ENCODE measurements at places on chromosomes 2 and 18.
A peak's percentile ranks its signal among the peaks of the same experiment; 100 is the strongest.

- DNase-seq: no peak
These were observed 11.2 kb downstream of the IL18RAP start for GRCh38 chr2:102433973-102434654.

- no peak for DNase-seq
These were observed 82.4 kb downstream of the CTIF start for GRCh38 chr18:48621240-48621639.

DNA sequence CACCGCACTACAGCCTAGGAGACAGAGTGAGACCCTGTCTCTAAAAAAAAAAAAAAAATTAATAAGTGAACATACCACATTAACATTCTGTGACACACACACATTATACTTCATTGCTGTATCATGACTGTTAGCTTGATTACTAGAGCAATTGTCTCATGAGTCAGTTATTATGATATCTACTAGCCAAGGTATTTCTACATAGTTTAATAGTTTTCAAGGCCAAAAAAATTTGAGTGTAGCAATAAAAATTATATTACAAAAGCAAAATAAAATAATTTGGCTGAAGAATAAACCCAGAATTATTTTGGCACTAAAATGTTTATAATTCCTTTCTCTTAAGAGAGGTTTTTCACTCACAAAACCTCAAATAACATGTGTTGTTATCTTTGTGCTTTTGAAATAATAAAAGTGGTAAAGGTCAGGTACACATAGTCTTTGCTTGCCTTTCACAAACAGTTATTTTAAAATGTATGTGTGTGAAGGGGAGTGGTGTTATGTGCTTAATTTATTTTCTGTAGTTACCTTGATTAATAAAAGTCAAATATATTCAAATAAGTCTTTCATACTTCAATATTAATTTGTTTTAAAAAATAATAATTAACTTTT is 136.9 kb upstream of the SPOPL start:
- DNase-seq: no peak

DNA sequence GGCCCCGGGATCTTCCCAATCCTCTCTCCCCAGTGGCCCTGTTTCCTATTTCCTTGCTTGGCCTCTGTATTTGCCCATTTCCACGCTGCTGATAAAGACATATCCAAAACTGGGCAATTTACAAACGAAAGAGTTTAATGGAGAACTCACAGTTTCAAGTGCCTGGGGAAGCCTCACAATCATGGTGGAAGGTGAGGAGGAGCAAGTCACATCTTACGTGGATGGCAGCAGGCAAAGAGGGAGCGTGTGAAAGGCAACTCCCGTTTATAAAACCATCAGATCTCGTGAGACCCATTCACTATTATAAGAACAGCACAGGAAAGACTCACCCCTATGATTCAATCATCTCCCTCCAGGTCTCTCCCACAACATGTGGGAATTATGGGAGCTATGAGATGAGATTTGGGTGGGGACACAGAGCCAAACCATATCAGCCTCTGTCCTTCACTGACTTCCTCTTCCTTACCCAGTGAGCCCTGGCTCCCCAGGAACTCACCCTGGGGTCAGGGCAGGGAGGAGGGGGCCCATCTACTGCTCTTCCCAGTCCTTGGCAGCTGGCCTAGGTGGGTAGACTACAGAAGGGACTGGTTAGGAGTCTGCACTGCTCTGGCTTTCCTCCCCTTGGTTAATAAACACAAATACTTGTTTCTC is 105.8 kb upstream of the MYCN start:
- DNase-seq: no peak

DNA sequence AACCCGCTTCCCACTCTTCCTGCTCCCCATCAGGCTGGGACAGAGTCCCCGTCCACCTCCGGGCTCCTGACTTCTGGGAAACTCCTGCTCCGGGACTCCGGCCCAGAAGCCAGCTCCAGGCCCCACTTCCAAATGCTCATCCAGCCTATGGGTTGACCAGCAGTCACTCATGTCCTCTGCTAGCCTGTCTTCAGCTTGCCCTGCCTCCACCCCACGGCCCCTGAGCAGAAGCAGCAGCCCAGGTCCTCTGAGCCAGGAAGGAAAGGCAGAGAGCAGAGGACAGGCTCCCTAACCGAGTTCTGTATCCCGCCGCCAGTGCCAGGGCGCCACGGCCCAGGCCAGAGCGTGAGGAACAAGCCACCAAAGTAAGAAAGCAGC is 86.4 kb upstream of the ID2 start:
- no peak for DNase-seq

GRCh38 chr2:214328941-214329340 is 81.9 kb upstream of the VWC2L start:
- no peak for DNase-seq

- DNase-seq: no peak
These were observed 14.9 kb downstream of the RAB6D start for GRCh38 chr2:131349021-131349420.

DNA sequence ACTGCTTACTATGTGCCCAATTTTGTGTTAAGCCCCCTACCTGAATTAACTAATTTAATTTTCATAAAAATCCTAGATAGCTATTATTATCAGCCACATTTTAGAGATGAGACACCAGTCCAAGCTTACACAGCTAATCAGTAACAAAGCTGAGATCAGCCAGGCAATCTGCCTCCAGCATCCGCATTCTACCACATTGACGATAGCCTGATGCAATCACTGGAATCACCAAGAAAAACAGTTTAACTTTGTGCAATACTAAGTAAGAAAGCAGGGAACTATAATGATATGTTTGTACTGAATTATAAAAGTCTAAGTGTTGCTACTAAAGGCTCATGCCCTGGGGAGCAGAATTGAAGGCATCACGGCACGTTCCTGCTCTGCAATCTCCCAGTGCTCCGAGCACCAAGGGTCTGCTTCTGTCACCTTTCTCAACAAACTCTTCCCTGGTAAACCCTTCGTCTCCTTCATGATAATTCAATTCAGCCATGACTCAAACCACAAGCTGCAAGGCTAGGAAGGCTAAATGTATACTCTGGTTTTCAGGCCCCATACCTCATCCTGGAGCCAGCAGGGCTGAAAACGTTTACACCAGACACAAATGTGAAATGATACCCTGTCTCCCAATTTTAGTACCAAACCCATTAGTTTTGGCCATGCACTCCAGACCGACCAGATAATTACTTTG is 19.4 kb downstream of the KANSL3 start:
- DNase-seq: no peak

DNA sequence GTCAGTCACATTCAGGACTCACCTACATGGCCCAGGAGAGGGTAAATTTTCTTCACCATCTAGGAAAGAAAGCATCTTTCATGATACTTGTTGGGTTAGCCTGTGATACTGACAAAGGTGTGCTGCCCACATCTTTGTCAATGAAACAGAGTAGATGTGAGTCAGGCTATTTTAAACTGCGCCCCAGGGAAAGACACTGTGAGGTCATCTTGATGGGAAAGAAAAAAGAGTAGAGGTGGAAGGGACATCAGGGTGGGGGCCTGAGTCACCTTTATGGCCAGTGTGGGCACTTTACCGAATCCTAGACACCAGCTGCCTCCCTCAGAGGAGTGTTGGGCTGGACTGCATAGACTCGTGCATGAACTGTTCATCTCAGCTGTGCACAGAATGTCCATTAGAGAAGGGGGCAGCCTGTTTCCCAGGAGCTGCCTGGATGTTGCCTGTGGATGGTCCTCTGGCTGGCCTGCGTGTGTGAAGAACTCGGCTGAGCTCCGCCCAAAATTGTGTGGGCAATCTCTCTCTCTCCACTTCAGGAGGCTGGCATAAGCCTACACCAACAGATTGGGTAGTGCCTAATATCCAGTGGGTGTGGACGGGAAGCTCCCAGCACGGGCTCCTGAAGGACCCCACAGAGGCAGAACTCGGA is 278.7 kb upstream of the PXDN start:
- DNase-seq: no peak

- DNase-seq: no peak
These were observed 46.3 kb downstream of the PSMG2 start for GRCh38 chr18:12749121-12749520.

DNA sequence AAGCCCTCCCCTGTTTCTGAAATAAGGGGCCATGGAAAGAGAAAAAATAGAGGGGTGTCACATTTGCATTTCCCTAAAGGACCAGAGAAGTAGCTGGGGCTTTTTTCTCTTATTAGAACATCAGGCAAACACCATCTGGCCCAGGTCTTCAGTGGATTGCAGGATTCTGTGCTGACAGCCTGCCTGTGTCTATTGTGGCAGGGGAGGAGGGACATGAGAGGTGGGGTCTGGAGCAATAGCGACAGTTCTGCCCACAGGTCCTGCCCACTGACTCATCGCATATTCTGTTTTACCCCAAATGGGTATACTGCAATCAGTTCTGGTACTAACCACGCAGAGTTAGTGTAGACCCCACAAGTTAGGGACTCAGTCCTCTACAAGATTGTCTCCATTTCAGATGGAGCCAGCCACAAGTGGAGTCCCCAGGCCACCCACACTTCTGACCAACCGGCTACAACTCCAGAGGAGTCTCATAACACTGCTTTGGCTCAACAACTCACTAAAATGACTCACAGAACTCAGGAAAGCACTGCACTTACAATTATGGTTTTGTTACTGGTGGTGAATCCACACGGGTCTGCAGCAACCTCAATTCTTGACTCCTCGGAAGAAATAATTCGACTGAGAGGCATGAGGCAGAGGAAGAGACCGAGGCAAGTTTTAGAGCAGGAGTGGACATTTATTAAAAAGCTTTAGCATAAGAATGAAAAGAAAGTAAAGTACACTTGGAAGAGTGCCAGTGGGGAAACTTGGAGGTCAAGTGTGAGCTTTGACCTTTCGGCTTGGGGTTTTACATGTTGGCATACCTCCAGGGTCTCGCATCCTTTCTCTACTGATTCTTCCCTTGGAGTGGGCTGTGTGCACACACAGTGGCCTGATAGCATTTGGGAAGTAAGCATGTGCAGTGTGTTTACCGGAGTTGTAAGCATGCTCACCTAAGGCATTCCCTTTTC is 146.4 kb upstream of the SPATS2L start:
- DNase-seq: no peak

- peak; percentile 78 for DNase-seq
These were observed 89.2 kb downstream of the DOCK10 start for GRCh38 chr2:224952936-224953657.

GRCh38 chr2:215967590-215968378 is 45.6 kb downstream of the MREG start:
- DNase-seq: no peak

GRCh38 chr2:129923265-129924091 is 56.0 kb upstream of the RAB6C start:
- DNase-seq: no peak

DNA sequence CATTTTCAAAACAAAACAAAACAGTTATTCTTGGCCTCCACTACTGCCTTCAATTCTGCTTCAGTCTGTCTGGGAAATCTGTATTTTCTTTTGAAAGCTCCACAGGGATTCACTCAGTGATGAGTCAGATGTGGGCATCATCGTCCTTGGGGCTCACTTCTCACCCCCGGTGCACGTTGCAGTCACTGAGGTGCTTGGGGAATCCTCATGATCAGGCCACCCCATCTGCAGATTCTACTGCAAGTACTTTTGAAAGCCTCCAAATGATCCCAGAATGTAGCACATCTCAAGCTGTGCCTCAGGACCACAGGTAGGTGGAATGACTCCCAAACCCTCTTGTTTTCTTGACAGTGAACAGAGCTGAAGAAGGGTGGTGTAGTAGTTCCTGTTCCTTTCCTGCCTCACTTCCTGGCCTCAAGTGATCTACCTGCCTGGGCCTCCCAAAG is 34.3 kb downstream of the LPIN2 start:
- DNase-seq: no peak

DNA sequence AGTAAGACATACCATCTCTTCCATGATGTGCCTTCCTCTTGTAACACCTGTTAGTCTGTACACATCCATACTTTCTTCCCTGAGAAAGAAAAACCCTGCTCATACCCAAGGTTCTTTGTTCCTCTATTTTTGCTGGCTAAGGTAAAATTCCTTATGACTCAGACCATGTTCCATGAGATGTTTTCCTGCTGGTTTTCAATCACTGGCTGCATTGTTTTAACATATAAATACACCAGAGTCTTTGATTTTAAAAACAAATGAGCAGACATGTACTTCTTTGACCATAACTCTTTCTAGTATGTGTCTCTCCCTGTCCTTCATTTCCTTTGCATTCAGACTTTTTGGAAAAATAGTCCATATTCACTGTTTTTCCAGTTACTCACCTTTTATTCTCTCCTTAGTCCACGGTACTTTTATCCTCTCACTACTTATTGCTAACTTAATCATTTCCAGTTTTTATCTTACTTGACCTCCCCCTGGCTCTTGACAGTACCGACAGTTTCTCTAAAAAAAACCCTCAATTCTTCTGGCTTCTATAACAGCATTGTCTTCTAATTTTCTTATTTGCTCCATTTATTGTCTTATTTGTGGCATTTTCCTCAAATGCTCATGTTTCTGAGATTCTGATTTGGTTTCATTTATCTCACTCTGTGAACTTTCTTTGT is 4.3 kb downstream of the VAPA start:
- DNase-seq: no peak

DNA sequence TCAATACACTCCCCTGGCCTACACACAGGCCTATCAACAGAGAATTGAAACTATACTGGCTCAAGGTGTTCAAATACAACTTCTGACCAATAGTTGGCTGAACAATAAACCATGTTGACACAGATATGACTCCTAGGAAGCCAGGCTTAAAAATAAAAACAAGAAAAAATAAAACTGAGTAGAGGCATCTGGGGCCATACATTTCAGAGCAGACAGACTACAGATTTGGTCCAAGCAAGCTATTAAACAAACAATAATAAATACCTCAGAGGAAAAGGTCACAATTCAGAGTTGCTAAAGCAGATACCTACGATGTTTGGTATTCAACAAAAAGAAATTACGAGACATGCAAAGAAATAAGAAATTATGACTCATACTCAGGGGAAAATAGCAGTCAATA is 132.8 kb upstream of the ACVR2A start:
- no peak for DNase-seq

GRCh38 chr18:34880882-34881834 is 160.1 kb upstream of the MAPRE2 start:
- no peak for DNase-seq

GRCh38 chr2:124315221-124315880 is 290.3 kb downstream of the CNTNAP5 start:
- no peak for DNase-seq

DNA sequence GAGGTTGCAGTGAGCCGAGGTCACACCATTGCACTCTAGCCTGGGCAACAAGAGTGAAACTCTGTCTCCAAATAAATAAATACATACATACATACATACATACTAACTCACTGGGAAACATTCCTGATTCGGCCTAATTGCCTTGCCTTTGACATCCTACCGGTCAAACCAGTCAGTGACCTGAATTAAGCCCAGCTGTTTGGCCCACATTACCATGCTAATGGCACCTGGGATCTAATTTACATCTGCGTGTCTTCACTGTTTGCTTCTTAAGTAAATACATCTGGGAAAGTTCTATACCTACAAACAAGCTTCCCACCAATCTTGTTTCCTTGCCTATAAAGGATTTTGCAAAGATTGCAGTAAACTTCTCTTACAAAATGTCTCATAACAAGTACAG is 230.2 kb upstream of the ZC3H15 start:
- DNase-seq: no peak

GRCh38 chr2:28761420-28761819 is 9.8 kb downstream of the PPP1CB start:
- DNase-seq: no peak

Data from germinal center (tissue), 1 donor.